Stimulated activated CD4-positive, alpha-beta T cell treated with anti-CD3 and anti-CD28 coated beads, Interleukin-15, amount 100 ng/mL, for 24 hours (primary cell): ENCODE measurements at places on chromosomes 16 and 17.

- DNase-seq: no peak
These were observed 631.3 kb upstream of the CA10 start for GRCh38 chr17:52789829-52790228.

- DNase-seq: no peak
These were observed 45.6 kb upstream of the LCMT1 start for GRCh38 chr16:25065899-25066298.

- DNase-seq: no peak
These were observed 96.6 kb upstream of the SMIM36 start for GRCh38 chr17:55607731-55608341.

- DNase-seq: no peak
These were observed 23.3 kb upstream of the CCR7 start for GRCh38 chr17:40588552-40588951.

GRCh38 chr16:1906055-1906845 lies 12.0 kb downstream of the HS3ST6 start:
- no peak for DNase-seq

DNA sequence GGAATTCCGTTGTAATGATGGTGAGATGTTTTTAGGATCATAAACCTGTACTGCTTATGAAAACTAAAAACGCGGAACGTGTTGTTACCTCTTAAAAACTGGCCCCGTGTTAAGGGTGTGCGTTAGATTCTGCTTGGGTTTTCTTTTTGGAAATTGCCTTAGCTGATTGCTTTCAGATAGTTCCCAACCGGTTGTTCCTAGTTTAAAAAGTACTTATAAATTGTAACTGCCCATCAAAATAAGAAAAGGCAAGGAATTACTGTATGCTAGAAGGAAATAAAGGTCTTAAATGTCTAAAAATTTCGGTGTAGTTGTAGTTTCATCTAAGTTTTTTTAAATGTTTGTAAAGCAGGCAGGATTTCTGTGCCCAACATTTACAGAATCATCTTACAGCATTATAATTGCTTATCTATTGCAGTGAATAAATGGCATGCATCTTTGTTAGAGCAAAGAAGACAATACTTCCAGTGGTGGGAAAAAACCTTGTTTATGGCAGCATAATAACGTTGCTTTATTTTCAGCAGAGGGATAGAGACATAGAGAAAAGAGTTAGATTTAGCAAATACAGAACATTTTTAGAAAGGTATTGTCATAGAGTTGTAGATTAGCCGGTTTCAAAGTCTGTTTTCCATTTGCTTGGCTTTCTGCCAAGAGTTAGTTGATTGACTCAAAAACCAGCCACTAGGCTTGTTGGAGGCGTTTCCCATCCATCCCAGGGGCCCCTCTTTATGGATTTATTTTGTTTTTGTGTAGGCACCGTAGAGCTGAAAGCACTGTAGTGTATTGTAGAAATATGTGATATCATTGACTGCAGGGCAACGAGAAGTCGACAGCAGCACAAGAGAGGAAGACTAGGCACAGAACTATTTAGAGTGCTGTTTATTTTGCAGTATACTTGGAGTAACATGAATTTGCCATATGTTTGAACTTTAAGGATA lies 1.7 kb downstream of the PPM1D start:
- DNase-seq: peak; percentile 45

DNA sequence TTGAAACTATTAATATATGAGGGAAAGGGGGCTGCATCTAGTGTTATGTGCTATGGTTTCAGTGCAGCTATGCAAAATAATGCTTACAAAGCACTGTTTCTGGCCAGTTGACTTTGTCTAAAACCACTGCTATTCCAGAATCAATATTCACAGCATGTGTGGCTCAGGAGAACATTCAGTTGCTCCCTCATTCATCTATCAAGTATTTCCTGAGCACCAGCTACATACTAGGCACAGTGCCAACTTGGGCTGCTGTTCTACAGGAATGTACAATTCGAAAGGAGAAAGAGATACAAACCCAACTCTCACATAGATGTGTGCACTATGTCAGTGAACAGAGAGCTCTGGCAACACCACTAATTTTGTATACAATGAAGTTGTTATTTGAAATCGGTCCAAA lies 183.0 kb downstream of the PHKB start:
- no peak for DNase-seq

- DNase-seq: no peak
These were observed 168.1 kb downstream of the C16orf95 start for GRCh38 chr16:87149051-87149450.

GRCh38 chr17:44164476-44164875 lies 6.0 kb upstream of the ASB16 start:
- no peak for DNase-seq

- DNase-seq: peak; percentile 79
These were observed 12.1 kb downstream of the TTLL6 start for GRCh38 chr17:48804936-48805411.
